ENCODE measurements at places on chromosomes 6 and 20.

DNA sequence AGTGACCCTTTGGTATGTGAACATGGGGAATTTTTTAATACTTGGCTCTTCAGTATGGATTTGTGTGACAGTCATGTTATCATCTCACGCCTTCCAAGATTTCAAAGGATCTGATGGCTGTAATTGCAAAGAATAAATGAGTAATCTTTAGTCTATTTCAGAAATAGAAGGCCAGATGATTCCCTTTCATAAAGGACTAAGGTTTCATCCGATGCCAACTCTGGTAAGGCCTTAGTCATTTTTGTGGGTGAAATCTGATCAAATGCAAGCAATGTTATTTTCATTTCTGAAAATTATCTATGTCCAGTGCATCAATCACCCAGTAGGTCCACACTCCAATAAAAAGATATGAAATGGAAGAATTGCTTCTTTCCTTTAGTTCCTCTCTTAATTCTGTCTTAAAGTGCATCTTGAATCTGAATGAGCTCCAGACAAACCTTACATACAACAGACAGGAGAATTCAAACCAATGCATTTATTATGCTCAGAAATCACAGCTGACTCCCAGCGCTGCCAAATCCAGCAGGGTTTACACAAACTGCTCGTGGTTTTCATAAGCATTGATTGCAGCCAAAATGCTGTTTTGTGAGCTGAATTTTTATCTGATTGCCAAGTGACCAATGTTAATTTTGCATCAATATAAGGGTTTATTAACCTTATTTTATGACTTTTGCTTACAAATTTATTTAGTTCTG, 565.2 kb upstream of the MARCKS start:
- no peak for DNase-seq

GRCh38 chr20:7596541-7596940, 343.7 kb downstream of the HAO1 start:
- peak; percentile 5 for DNase-seq

DNA sequence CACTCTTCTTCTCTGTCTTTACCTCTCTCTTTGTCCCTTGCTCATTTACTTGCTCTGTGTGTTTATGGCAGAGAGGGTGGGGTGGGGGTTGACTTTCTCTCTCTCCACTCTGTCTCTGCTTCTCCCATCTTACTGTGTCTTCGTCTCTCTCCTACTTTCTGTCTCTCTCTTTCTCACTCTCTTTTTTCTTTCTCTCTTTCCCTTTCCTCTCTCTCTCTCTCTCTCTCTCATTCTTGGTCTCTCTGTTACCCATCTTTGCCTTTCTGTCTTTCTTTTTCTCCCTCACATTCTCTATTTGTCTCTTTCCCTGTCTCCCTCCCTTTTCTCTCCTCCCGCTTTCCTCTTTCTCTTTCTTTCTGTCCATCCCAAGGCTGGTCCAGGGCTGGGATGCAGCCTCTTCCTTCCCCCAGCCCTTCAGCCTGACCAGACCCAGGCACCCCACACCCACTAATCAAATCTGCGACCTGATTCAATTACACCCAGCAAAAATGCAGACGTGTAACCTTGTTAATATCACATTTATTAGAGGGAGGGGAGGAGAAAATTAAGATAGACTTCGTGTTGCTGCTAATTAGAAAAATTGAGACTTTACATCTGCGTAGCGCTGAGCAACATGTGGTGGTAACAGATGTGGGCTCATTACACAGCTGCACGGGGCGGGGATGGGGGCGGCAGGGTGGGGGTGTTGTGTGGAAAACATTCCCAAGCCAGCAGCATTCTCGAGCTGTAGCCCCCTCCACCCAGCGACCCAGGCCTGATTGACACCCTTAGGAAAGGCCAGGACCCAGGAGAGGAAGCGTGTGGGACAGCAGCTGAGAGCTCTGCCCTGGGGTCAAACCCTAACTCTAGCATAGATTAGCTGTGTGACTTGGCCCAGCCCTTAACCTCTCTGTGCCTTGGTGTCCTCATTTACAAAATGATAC, 124.9 kb upstream of the MAFB start:
- DNase-seq, result no peak

DNA sequence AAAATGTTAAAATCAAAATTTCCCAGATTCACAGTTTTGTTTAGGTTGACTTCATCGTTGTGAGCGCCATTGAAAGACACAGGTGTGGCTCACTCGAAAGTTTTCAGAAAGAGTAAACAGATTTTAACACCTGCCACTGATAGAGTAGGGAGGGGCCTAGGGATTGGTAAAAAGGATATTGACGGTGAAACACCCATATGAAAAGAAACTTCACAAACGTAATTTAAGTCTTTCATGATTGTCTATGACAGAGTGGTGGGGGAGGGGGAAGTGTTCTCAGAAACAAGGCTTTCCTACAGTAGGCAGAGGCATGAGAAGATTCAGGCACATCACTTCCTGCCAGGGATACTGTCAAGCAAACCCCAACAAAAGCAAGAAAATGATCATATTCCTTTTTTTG, 101.4 kb downstream of the PERP start:
- no peak for DNase-seq

- no peak for DNase-seq
Measured at GRCh38 chr6:6971369-6971768, 136.4 kb upstream of the RREB1 start.

- no peak for DNase-seq
Measured at GRCh38 chr6:117483645-117484016, 1.2 kb downstream of the DCBLD1 start.

GRCh38 chr6:113854531-113855499, 2.3 kb upstream of the MARCKS start:
- peak; percentile 87 for DNase-seq

DNA sequence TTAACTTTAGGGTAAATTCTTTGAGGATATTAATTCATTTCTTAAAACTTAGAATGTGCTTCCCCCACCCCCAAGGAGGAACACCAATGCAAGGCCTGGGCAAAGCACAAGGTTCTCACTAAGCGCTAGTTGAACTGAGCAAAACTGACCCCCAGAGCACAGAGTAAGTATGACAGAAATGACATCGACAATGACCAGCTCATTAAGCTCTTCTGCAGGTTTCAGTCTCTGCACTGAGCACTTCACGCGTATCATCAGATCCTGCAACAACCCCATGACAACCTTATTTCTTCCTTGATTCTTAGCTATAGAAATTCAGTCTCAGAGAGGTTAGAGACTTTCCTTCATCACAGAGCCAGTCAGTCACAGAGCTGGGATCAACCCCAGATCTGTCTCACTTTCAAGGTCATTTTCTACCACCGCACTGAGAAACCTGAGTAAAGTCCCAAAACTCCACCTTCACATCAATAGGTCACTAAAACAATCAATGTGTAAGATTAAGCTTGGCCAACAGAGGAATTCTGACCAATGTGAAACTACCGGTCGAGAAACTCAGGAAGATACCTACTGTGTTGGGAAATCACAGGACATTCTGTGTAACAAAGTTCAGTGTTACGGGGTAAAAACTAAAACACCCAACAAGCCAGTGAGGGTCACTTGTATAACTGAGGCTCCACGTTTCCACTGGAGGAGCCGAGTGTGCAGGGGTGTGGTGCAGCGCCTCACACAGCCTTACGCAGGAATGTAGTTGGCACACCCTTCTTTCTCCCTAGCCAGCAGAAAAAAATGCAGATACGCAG, 129.0 kb upstream of the FOXQ1 start:
- DNase-seq, result no peak

GRCh38 chr6:113625850-113626249, 231.3 kb upstream of the MARCKS start:
- DNase-seq, result peak; percentile 74

DNA sequence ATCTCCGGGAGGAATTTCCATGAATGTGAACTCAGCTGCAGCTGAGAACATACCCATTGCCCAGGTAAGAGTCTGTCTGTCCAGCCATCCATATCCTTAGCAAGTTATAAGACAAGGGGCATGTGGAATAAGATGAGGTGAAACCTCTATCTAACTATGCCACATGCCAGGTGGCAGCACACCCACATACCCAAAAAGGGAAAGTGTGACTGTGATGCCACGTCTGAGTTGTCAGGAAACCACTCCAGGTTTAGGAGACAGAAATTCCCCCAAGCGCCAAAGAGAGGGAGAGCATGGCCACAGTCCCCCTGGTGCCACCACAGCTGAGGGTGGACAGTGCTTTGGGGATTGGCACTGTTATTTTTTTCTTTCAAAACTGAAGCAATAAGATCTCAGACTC, 36.7 kb downstream of the SYNDIG1 start:
- DNase-seq, result no peak

DNA sequence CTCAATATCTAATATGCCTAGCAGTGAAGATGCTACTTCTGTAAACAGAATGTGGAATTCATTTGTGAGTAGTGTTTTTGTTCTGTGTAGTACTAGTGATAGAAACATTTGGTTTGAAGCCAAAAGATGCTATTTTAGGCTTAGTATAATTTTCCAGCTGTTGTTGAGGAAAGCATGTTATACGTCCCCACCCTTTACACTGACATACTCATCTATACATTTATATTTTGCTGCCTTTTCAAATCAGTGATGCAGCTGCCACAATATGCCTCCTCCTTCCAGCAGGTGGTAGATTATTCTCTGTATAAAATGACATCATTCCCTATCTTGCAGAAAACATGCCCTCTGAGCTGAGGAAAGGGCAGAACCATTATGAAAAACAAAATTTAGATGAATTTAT, 1217.6 kb upstream of the GJE1 start:
- no peak for DNase-seq
